ENCODE measurements at places on chromosomes 7 and 10. TPM values are rescaled to one million over a fixed set of nuclear protein-coding genes. Genes with fewer than 3 reads are reported as not detected.

The NRG3 gene
- total RNA-seq, result not detected

The TMEM139 gene
- not detected for total RNA-seq

The TRIM50 gene
- not detected for total RNA-seq

The EVX1 gene
- not detected for total RNA-seq

The CHCHD2 gene
- total RNA-seq, result 442 TPM

The GIMAP6 gene
- total RNA-seq, result 67.1 TPM

The RSPH10B2 gene
- total RNA-seq, result under 0.01 TPM

The GJD4 gene
- not detected for total RNA-seq
